ENCODE measurements at places on chromosomes 16 and 17.

DNA sequence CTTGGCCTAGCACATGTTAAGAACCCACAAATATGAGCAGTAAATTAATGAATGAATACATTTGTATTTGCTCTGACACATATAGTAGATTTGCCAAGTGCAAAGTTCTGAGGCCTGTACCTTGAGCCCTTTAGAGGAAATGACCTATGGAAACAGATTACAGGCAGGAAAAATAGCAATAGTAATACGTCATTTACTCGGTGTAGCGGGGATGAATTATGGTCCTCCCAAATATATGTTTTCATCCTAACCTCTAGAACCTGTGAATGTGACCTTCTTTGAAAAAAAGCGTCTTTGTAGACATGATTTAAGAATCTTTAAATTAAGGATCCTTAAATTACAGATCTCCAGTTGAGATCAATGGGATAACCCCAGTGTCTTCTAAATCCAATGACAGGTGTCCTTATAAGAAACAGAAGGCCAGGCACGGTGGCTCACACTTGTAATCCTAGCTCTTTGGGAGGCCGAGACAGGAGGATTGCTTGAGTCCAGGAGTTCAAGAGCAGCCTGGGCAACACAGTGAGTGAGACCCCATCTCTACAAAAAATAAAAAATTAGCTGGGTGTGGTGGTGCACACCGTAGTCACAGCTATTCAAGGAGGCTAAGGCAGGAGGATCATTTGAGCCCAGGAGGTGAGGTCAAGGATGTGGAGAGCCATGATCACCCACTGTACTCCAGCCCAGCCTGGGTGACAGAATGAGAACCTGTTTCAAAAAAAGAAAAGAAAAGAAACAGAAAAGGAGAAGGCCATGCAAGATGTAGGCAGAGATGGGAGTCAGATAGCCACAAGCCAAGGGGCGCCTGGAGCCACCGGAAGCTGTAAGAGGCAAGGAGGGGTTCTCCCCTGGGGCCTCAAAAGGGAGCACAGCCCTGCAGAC, 5.1 kb upstream of the ITPRIPL2 start:
- no peak for DNase-seq

DNA sequence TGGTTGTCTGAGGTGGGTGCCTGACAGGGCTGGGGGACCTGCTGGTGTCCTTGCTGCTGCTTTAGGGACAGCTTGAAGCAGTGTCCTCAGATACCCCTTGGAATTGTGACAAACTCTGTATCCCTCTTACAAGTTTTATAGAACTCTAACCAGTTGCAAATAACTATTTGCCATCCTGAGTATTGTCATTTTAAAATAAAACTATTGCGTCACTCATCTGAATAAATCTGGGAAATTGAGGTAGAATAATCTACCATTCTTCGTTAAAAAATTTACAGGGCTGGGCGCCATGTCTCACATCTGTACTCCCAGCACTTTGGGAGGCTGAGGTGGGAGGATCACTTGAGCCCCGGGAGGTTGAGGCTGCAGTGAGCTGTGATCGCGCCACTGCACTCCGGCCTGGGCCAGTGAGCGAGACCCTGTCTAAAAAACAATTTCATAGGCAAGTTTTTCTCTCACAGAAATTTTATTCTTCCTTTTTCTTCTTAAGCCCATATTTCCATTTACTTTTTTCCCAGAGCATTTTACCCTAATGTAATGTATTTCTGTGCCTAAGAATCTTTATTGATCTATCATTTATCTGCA, 14.2 kb downstream of the ZNF750 start:
- no peak for DNase-seq

DNA sequence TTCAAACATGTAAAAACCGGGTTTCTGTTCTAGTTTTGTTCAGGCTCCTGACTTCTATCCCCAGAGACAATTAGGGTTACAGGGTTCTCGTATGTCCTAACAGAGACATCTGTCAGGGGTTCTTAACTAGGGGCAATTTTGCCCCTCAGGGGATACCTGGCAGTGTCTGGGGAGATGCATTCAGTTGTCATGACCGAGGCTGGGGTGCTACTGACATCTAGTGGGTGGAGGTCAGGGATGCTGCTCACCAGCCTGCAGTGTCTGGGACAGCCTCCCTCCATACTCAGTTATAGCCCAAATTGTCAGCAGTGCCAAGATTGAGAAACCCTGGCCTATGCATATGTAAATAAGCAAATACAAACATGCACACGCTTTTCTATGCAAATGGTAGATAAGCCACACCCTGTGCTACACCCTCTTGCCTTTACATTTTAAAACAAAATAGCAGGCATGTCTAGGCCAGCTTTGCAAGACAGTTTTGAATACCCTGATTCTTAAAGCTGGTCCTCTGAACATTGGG, 37.4 kb downstream of the CLEC16A start:
- DNase-seq = no peak

DNA sequence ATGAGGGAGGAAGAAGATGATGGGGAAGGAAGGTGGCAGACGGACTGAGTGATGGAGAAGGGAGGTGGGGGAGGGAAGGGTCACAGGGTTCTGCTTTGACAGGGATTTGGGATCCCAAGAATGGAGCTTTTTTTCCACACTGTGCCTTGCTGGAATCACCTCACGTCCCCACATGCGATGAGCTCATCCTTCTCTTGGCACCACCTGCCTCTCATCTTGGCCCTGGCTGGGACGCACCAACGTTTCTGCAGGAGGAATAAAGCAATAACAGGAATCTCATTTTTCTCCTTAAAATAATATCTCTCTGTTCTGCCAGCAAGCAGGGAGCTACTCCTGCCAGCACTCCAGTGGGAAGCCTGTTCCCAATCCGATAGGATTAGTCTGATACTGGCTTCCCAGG, 47.8 kb downstream of the MEOX1 start:
- no peak for DNase-seq

DNA sequence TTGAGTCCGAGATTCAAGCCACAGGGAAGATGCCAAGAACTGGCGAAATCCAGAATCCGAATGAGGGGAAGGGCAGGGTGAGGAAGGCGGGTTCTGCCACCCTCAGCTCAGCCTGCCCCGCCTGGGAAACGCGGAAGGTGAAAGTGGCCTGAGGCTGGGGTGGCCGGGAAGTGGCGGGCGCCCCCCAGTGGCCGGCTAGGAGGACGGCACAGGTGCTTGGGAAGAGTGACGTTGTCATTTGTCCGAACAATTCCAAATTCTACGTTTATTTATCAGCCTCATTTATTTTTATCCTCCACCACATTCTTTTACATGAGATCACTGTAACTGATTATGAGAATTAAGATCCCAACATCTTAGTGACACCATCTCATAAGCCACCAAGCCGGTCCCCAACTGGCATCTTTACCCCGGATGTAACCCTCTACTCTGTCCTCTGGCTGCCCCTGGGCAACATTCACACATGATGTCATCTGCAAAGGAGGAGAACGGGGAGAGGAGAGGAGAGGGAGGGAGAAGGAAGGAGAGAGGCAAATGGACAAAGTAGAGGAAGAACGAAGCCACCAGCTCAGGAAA, 21.3 kb downstream of the SRCIN1 start:
- DNase-seq = peak; percentile 49

DNA sequence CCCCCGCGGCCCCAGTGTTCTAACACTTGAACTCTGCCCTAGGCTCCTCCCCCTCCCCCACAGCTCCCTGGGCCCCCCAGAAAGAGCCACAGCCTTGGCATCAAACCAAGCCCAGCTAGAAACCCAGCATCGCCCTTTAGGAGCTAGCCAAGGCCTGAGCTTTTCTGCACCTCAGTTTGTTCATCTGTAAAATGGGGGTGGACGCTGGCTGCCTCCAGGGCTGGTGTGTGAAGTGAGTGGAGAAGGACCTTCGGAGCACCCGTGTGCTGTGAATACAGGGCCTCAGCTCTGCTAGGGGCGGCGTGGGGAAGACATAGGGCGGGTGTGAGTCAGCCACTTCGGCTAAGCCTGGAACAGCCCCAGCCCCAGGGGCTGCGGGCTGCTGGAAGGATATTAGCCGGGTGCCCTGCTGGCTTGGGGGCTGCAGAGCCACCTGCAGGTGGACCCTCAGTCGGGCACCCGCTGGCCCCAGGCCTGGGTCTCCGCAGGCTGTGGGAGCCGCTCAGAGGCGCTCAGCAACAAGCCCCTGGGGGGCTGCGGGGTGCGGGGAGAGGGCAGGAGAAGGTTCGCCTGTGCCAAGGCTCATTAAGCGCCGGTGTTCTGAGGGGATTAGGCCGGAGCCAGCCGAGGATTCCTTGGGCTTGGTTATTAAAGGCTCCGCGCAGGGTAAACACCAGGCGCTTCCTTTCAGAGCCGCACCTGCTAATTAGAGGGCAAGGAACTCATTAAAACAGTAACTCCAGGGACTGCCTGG, 217.0 kb upstream of the CIBAR2 start:
- no peak for DNase-seq

DNA sequence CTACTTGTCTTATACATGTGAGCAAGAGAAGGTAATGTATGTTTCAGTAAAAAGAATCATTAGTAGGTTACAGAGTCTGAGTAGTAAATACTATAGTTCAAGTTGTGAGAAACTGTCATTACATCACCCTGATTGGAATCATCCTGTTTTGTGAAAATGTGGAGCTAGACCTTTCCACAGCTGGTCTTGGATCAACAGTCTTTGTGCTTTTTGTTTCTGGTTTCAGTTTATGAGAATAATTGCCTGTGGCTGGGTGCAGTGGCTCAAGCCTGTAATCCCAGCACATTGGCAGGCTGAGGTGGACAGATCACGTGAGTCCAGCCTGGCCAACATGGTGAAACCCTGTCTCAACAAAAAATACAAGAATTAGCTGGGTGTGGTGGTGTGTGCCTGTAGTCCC, 19.7 kb upstream of the SHISA9 start:
- DNase-seq = no peak

DNA sequence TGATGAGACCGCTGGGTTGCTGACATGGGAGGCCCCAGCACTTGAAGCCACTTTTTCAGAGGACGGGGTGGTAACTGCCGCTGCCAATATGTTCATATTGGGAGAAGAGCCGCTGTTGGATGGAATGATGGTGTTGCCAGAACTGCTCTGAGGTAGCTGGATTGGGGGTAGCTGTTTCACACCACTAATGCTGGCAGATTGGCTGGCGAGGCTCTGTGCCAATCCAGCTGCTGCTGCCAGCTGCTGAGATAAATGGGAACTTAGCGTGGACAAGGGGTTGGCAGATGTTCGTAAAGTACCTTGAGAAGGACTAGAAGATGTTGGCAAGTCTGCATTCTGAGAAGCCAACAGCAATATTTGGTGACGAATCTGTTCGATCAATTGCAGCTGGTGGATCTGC, 10.0 kb downstream of the SALL1 start:
- DNase-seq = no peak

- DNase-seq = no peak
Observed at GRCh38 chr17:65545705-65546523, 15.5 kb downstream of the AXIN2 start.
